ENCODE measurements at places on chromosomes 4 and X. TPM values are rescaled to one million over a fixed set of nuclear protein-coding genes. Genes with fewer than 3 reads are reported as not detected.

The NOX1 gene
- total RNA-seq, result not detected

The FRMD7 gene
- total RNA-seq, result not detected

The GAB1 gene
- 40.1 TPM for total RNA-seq

The MAGED4 gene
- 1.3 TPM for total RNA-seq

The GYG2 gene
- 3.7 TPM for total RNA-seq

The TKTL1 gene
- not detected for total RNA-seq

The SEC24D gene
- total RNA-seq, result 25.2 TPM

The PASD1 gene
- not detected for total RNA-seq

GRCh38 chrX:130082244-130083106 lies 27.8 kb downstream of the ELF4 start:
- H3K27ac ChIP-seq, result peak overlapping the region; percentile 64
- no peaks in the 10 kb centered on the region for H3K36me3 ChIP-seq
- DNase-seq, result peak; percentile 50
- no peak overlapping the region for H3K4me3 ChIP-seq
- H3K27me3 ChIP-seq, result no peaks in the 10 kb centered on the region

GRCh38 chr4:74874753-74875367 lies 58.1 kb upstream of the PARM1 start:
- H3K27me3 ChIP-seq, result no peaks in the 10 kb centered on the region
- H3K27ac ChIP-seq, result no peak overlapping the region

DNA sequence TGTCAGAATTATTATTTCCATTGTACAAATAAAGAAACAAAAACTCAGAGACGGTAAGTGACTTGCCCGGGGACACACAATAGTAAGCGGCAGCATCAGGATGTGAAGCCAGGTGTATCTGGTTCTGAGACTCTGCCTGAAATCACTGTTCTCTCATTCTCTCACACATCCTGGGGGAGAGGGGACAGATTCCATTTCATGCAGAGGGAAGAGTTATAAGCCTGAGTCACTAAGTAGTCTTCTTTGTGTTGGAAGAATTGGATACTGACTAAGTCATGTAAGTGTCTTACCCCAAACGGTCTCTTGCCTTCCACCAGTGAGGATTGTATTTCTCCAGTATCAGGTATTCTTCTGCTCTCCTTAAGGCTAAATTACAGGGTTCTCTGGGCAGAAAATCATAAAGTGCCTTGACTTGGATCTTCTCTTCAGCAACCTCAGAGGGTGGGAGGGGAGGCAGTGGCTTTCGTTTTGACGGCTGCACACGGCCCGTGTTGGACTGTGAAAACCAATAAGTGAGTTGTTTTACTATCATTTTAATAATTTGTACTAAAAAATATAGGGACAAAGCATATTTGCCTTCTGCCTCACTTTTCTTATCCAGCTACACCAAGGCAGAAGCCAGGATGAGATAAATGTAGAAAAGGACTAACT lies 21.9 kb downstream of the TXK start:
- no peaks in the 10 kb centered on the region for H3K27me3 ChIP-seq
- DNase-seq, result no peak
- no peak overlapping the region for H3K4me3 ChIP-seq
- H3K36me3 ChIP-seq, result no peaks in the 10 kb centered on the region
- H3K4me1 ChIP-seq, result no peaks in the 10 kb centered on the region
- H3K27ac ChIP-seq, result no peak overlapping the region

DNA sequence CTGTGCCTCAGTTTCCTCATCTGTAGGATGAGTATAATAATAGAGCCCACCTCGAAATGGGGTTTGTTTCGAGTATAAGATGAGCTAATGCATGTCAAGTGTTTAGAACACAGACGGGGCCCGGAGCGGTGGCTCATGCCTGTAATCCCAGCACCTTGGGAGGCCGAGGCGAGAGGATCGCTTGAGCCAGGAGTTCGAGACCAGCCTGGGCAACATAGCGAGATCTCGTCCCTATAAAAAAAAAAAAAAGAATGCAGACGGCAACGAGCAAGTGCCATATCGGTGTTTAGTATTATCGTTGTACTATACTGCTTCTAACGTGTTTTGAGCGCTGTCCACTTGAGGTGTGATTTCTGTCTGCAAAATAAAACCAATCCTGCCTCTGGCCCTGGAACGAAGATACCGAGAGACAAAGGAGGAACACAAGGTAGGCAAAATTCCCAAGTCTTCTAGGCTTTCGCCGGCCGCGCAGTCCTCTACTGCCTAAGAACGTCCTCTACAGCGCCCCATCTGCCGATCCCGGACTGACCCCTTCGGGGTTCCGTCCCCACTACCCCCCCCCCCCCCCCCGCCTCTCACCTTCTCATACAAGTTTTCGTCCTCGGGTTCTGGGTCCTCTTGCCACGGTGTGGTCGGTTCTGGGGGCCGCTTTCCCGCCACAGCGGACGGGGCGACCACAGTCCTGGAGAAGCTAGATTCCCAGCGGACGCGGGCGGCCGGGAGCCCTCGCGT lies 442 bp downstream of the NDUFB11 start:
- H3K36me3 ChIP-seq, result no peaks in the 10 kb centered on the region
- peak overlapping the region; percentile 35 for H3K27ac ChIP-seq
- peak; percentile 70 for DNase-seq
- H3K4me1 ChIP-seq, result peaks cover 18% of the 10 kb centered on the region
- H3K27me3 ChIP-seq, result no peaks in the 10 kb centered on the region

DNA sequence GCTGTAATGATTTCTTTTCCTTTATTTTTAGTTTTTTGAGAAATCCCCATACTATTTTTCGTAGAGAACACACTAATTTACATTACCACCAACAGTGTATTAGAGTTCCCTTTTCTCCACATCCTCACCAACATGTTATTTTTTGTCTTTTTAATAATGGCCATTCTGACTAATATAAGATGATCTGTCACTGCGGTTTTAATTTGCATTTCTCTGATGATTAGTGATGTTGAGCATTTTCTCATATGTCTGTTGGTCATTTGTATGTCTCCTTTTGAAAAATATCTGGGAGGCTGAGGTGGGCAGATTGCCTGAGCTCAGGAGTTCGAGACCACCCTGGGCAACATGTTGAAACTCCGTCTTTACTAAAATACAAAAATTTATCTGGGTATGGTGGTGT lies 30.2 kb downstream of the SPINK2 start:
- peaks cover 5% of the 10 kb centered on the region for H3K4me1 ChIP-seq
- H3K36me3 ChIP-seq, result no peaks in the 10 kb centered on the region
- no peak for DNase-seq
- no peaks in the 10 kb centered on the region for H3K27me3 ChIP-seq

- H3K27me3 ChIP-seq, result no peaks in the 10 kb centered on the region
- no peaks in the 10 kb centered on the region for H3K4me1 ChIP-seq
- H3K27ac ChIP-seq, result no peak overlapping the region
Observed at GRCh38 chrX:129013574-129013973, 509.7 kb downstream of the SMARCA1 start.

DNA sequence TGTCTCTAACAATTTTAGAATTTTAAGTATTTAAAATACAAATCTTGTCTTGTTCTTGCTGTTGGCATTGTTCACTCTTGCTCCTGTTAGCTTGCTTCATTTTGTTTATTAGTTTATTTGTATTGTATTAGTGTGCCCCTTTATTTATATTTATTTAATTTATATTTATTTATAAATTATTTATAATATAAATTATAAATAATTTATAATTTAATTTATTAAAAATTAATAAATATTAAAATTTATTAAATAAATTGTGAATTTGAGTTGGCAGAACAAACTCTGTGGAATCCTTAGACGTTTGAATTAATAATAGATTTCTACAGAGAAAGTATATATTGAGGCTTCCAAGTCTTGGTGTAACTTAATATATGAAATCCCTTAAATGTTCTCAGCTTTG lies 331.4 kb downstream of the SPOCK3 start:
- no peak for DNase-seq
- no peaks in the 10 kb centered on the region for H3K4me1 ChIP-seq
- H3K27ac ChIP-seq, result no peak overlapping the region
- no peak overlapping the region for H3K4me3 ChIP-seq
- H3K36me3 ChIP-seq, result no peaks in the 10 kb centered on the region
- no peaks in the 10 kb centered on the region for H3K27me3 ChIP-seq

DNA sequence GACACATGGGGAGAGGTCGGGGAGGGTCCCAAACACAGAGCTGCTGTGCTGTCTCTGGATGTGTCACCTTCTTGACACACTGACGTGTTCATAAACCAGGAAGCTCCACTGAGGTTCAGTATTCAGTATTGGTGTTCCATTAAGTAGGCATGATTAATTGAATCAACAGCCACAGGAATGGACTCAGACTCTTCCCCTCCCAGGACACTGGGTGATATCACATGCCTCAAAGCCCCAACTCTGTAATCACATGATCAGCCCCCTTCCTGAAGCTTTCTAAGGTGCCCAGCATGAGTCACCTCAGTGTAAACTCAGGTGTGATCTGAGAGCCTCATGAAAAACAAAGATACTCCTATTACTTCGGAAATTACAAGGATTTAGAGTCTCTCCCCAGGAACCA lies 21.1 kb upstream of the HNRNPD start:
- no peaks in the 10 kb centered on the region for H3K27me3 ChIP-seq
- DNase-seq, result no peak
- H3K36me3 ChIP-seq, result no peaks in the 10 kb centered on the region
- no peaks in the 10 kb centered on the region for H3K4me1 ChIP-seq
- H3K4me3 ChIP-seq, result no peak overlapping the region

DNA sequence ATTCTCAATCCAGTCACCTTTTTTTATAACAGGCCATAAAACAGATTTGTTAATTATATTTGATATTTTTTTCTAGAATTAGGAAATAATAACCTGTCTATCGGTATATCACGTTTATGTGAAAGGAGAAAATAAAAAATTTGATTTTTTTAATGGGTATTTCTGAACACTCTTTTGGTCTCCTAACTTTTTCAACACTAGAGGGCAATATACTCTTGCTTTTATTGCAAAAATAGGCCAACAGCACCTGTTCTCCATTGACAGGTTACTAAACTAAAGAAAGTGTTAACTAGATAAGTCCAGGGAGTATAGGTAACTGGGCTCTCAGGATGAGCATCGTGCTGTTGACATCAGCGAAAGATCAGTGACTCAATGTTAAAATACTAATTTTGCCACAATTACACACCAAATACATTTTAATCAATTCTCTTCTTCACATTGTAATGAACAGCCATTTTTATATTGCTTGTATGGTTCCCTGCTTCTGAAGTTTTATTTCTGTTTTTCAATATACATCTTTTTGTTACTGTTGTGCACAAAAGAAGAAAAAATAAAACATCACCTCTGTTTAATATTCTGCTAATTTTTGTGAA lies 22.8 kb downstream of the NDST4 start:
- no peak overlapping the region for H3K27ac ChIP-seq
- H3K4me3 ChIP-seq, result no peak overlapping the region
- no peaks in the 10 kb centered on the region for H3K36me3 ChIP-seq
- no peaks in the 10 kb centered on the region for H3K27me3 ChIP-seq
- H3K4me1 ChIP-seq, result no peaks in the 10 kb centered on the region
- no peak for DNase-seq

- H3K36me3 ChIP-seq, result no peaks in the 10 kb centered on the region
- H3K27ac ChIP-seq, result no peak overlapping the region
- H3K27me3 ChIP-seq, result no peaks in the 10 kb centered on the region
- no peaks in the 10 kb centered on the region for H3K4me1 ChIP-seq
- no peak for DNase-seq
Observed at GRCh38 chr4:73891739-73892405, 22.7 kb downstream of the CXCL1 start.

- H3K4me3 ChIP-seq, result no peak overlapping the region
- H3K27me3 ChIP-seq, result no peaks in the 10 kb centered on the region
- DNase-seq, result no peak
- no peaks in the 10 kb centered on the region for H3K36me3 ChIP-seq
Observed at GRCh38 chrX:119688911-119689321, 4.1 kb downstream of the SEPTIN6 start.

- H3K36me3 ChIP-seq, result no peaks in the 10 kb centered on the region
- no peaks in the 10 kb centered on the region for H3K27me3 ChIP-seq
- no peak overlapping the region for H3K4me3 ChIP-seq
- no peak for DNase-seq
- H3K4me1 ChIP-seq, result no peaks in the 10 kb centered on the region
Observed at GRCh38 chr4:23934915-23935314, 45.1 kb upstream of the PPARGC1A start.

DNA sequence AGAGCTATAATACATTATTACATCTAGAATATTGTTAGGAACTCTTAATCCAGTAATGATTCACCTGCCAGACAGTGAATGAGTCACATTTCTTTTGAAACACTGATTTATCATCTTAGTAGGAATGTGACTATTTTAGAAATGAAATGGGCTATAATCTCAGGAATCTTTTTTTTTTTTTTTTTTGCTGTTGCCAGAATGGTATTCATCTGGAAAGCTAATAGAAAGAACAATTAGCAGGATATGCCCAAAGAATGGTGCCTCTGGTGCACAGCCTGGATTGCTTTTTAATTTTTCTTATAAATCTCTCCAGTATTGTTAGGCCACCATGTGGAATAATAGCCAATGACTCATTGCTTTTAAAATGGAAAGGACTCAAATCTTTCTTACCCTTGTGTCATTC lies 181.1 kb upstream of the SMIM31 start:
- H3K36me3 ChIP-seq, result no peaks in the 10 kb centered on the region
- H3K27me3 ChIP-seq, result no peaks in the 10 kb centered on the region
- no peak overlapping the region for H3K4me3 ChIP-seq
- H3K27ac ChIP-seq, result no peak overlapping the region
- H3K4me1 ChIP-seq, result no peaks in the 10 kb centered on the region
- DNase-seq, result no peak

DNA sequence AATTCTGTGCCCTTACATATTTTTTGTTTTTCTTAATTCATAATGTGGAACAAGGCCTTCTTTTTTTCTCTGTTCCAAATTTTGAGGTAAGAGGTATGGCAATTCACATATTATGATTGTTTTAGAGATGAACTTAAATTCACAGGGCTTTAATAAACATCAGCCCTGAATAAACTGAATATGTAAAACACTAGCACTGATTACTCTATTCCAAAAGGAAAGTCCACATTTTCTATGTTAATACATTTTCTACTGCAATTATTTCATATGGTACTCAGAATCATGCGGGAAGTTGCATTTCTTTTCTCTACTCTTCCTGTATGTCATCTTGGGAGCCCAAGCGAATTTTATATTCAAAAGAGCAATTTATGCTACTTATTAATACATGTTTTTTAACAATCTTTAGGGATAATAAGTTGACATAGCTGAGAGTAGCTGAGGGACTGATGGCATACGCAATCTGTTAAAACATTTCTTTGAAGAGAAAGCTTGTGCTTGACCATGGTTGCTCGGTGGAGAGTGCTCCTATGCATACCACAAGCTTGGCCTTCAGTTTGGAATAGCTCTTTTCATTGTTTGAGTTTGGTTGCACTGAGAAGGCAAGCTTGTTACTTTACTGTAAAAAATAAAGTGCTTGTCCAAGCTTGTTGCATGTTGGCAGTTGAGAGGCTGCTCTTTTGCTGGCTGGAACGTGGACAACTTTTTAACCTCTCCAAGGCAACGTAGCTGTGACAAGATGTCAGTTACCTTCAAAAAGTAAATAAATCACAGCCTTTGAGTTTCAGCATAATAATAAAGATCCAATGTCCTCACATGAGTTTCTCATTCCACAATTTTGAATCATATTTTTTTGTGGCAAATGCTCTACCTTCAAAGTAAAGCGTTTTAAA lies 196.3 kb upstream of the SPRY1 start:
- H3K4me3 ChIP-seq, result no peak overlapping the region
- no peaks in the 10 kb centered on the region for H3K4me1 ChIP-seq
- no peaks in the 10 kb centered on the region for H3K36me3 ChIP-seq
- no peaks in the 10 kb centered on the region for H3K27me3 ChIP-seq
